Neural progenitor cell (in vitro differentiated cells): ENCODE measurements at places on chromosomes 7 and 10. TPM values are rescaled to one million over a fixed set of nuclear protein-coding genes. Genes with fewer than 3 reads are reported as not detected.

Gene LIPM
- not detected in 2 replicates for total RNA-seq

Gene SPDYE5
- total RNA-seq: not detected in 2 replicates

GRCh38 chr10:131865223-131865917 lies 35.4 kb upstream of the PPP2R2D start:
- no peaks in the 10 kb centered on the region for H3K4me1 ChIP-seq
- H3K4me3 ChIP-seq: no peak overlapping the region
- no peaks in the 10 kb centered on the region for H3K36me3 ChIP-seq
- no peaks in the 10 kb centered on the region for H3K27me3 ChIP-seq
- DNase-seq: no peak

DNA sequence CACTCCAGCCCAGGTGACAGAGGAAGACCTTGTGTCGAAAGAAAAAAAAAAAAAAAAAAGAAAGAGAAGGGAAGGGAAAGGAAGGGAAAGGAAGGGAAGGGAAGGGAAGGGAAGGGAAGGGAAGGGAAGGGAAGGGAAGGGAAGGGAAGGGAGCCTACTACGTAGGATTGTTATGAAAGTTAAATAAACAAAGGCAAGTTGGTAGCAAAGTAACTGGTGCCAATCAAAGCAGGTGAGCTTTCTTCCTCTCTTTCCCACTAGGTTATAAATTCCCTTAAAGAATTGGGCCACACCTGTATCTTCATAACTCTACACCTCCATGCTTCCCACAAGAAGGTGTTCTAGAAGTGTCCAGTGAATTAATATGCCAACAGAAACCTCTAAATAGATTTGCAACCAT lies 96.3 kb upstream of the AFAP1L2 start:
- H3K4me1 ChIP-seq: no peaks in the 10 kb centered on the region
- no peaks in the 10 kb centered on the region for H3K36me3 ChIP-seq
- DNase-seq: no peak
- H3K27me3 ChIP-seq: no peaks in the 10 kb centered on the region
- no peak overlapping the region for H3K27ac ChIP-seq
